ENCODE measurements at places on chromosomes 3 and 15.

GRCh38 chr15:66565141-66565641 is 607 bp downstream of the LCTL start:
- no peak for DNase-seq

- DNase-seq: no peak
Measured at GRCh38 chr3:80408030-80408721, 640.4 kb upstream of the ROBO1 start.

DNA sequence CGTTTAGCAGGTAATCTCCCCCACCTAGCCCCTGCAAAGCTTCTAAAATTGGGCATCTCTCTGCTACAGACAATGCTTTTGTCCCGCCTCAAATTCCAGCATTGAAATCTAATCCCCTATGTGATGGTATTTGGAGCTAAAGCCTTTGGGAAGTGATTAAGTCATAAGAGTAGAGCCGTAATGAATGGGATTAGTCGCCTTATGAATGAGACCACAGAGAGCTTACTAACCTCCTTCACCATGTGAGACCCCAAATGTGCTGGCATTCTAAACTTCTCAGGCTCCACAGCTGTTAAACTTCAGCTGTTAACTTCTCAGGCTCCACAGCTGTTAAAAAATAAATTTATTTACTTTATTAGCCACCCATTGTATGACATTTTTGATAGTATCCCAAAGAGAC is 374.2 kb upstream of the BCHE start:
- no peak for DNase-seq

- DNase-seq: no peak
Measured at GRCh38 chr15:84590406-84590805, 10.4 kb upstream of the ZSCAN2 start.

DNA sequence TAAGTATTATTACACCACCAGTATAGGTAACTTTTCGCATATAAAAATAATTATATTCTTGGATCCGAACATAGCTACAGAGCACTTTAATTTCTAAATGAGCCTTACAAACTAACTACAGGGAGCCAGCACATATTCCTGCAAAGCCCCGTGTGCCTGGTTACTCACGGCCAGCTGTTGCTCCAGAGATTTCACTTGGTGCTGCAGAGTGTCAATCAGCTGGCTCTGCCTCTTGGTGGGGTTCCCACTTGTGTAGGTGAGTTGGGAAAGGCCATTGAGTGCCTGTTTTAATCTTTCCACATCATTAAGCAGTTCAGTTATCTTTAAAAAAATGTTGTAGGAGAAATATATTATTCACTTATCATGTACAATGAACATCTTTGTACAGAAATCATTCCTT is 98.9 kb downstream of the UACA start:
- no peak for DNase-seq

- DNase-seq: no peak
Measured at GRCh38 chr15:31504462-31504839, 177.8 kb downstream of the KLF13 start.

GRCh38 chr3:127387556-127388153 is 99.8 kb upstream of the PRR20G start:
- no peak for DNase-seq

GRCh38 chr3:31635545-31635944 is 102.8 kb downstream of the STT3B start:
- no peak for DNase-seq

DNA sequence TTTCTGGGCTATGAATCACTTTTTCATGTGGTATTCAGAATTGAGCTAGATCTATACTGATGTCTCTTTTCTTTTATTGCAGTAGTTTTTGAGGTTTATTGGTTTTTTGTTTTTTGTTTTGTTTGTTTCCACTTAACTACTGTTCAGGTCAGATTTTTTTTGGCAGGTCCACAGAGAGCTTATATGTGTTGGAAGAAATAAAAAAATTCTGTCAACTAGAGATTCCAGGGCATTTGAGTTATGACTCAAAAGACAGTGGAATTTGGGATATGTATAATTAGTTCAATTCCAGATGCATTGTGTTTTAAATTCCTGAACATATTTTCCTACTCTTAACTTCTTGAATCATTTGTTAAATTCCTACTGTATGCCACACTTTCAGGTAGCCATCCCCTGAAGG is 727.2 kb downstream of the SI start:
- DNase-seq: peak; percentile 5

- DNase-seq: no peak
Measured at GRCh38 chr3:557972-558371, 361.4 kb downstream of the CHL1 start.

DNA sequence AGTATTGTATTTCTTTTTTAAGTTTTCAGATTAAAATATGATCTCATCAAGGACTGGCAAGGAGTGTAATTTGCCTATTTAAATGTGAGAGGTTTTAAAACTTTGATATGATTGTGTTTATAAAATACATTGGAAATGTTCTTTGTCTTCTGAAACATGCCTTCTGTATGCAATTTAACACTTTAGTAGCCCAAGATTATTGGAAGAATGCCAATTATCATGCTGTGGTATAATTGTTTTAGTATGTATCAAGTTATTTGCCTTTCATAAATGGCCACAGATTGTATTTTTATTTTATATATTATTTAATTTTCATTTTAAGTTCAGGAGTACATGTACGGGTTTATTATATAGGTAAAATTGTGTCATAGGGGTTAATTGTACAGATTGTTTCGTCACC is 31.7 kb downstream of the ECT2 start:
- DNase-seq: no peak

GRCh38 chr15:74884428-74885223 is 5.2 kb upstream of the MPI start:
- no peak for DNase-seq

- DNase-seq: peak; percentile 87
Measured at GRCh38 chr3:111326144-111326995, 215.6 kb upstream of the CD96 start.

DNA sequence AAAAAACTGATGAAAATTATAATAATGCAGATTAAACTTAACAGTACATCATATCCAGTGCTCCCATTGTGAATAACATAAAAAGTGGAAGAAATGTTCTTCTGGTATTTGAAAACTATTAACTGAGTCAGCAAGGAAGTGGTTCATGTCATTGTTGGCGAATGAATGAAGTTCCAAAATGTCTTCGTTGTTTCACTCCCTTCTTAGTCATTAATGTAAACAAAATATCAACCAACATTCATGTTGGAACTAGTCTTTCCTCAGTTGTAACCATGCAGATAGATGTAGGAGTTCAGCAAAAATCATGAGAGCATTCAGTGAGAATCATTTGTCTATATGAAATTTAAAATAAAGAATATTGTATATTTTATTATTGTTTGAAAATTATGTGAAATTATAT is 44.1 kb upstream of the ICE2 start:
- no peak for DNase-seq

- DNase-seq: no peak
Measured at GRCh38 chr3:138850151-138850550, 15.4 kb upstream of the PIK3CB start.

DNA sequence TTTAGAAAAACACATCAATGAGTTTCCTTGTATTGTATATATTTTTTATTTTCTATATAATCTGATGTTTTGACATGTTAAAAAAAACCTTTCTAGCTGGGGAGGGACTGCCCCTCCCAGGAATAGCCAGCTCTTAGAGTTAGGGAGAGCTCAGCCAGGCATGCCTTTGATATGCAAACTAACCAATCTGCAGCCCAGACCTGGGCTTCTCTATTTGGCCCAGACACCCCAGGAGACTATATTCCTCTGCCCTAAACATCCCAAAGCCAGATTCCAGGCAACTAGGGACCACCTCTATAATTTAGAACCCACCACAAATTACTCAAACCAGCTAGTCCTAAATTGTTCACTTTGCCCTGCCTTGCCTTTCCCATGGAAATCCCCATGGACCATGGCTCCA is 390.9 kb upstream of the ADAMTS9 start:
- no peak for DNase-seq

DNA sequence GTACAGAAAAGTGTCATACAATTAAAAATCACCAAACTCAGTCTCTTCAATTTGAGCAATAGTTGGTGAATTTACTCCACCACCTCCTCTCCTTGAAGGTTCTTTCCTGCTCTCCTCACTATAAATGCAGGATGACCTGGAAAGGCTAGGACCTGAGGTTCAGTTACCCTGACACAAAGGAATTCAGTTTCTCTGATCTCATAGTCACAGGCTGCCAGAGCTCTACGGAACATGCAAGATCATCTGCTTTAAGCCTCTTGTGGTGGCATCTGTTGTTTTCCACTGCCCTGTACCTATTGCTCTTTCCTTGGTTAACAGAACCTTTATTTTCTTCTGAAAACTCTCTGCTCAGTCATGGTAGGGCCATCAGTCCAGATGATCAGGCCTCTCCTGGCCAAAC is 4.9 kb upstream of the TP63 start:
- DNase-seq: no peak

GRCh38 chr3:49779358-49780079 is 6.8 kb downstream of the IP6K1 start:
- DNase-seq: no peak

DNA sequence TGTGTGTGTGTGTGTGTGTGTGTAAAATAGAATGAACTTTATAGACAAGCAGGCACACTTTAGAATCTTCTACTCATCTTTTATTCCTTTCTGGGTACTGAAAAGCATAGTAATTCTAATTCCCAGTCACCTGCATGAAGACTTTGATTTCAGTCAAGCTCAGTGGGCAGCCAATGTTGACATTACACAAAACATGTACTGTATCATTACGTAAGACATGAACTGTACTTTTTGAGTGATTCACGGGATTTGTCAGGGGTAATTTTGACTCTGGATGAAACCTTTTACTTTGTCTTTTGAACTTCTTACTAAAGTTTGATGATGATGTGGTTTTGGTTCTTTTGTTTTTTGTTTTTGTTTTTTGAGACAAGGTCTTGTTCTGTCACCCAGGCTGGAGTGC is 38.8 kb downstream of the PTPRG start:
- no peak for DNase-seq

DNA sequence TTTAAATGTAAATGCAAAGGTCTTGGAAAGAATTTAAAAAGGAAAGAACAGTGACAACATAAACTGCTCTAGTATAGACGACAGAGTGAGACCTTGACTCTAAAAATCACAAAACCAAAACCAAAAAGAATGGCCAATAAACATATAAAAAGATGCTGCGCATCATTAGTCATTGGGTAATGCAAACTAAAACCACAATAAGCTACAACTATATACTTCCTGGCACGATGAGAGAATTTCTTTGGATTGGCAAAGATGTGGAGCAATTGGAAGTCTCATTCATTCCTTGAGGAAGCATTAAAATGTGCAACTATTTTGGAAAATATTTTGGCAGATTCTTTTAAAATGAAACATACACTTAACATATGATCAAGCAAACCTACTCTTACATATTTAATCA is 98.7 kb upstream of the ZPLD1 start:
- no peak for DNase-seq

DNA sequence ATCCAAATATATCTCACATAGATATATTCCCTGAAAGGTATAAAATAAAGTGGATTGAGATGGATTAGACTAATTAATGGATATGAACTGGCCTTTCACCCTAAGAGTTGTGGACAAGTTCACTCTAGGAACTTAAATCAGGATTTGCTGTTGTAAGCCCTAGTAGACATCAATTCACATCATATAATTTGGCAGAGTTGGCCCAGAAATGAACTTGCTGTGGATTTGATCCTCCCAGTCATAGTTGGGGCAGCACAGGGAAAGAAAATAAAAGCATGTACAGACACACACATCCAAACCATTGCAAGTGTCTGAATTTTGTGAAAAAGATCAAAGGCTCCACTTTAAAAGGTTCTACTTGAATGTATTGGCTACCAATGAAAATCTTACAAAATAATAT is 734.7 kb upstream of the NR2F2 start:
- DNase-seq: no peak

DNA sequence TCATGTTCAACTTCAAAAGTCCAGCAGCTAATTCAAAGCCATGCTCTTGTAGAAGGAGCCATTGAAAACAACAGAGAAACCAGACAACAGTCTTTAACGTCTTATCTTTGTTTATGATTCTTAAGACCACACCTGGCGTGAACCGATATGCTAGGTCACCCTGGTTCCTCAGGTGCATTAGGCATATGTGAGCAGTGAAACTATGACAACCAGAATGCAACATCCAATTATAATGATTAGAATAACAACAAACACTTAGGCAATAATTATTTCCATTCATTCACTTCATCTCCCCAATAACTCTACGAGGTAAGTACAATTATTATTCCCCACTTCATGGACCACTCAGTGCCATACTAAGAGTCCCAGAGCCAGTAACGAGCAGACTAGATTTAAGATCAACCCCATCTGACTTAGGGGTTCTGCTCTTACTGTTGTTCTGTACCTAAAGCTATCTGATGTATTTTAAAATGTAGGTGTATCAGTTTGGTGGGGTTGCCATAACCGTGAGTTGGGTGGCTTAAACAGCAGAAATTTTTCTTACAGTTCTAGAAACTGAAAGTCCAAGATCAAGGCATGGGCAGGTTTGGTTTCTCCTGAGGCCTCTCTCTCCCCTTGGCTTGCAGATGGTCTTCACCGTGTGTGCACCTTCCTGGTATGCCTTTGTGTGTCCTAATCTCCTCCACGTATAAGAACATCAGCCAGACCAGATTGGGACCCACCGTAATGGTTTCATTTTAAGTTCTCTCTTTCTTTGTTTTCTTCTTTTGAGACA is 997.8 kb upstream of the CFAP20DC start:
- DNase-seq: no peak

All from GM04504 (cell line).